ENCODE measurements at places on chromosomes 5 and 9. TPM values are rescaled to one million over a fixed set of nuclear protein-coding genes. Genes with fewer than 3 reads are reported as not detected.

The GRIA1 gene
- total RNA-seq, result not detected

The TMEM171 gene
- total RNA-seq, result not detected

- DNase-seq, result peak; percentile 74
Observed at GRCh38 chr9:95874989-95875304, 544 bp upstream of the ERCC6L2 start.

- no peak for DNase-seq
Observed at GRCh38 chr9:83699615-83700014, 8.1 kb downstream of the UBQLN1 start.

- no peak for DNase-seq
Observed at GRCh38 chr9:133166392-133166791, 2.7 kb upstream of the GBGT1 start.

- no peak for DNase-seq
Observed at GRCh38 chr5:123364441-123365155, 58.6 kb downstream of the CEP120 start.

All from activated naive CD4-positive, alpha-beta T cell treated with anti-CD3 and anti-CD28 coated beads for 36 hours (primary cell).